ENCODE measurements at places on chromosomes 7 and 10. TPM values are rescaled to one million over a fixed set of nuclear protein-coding genes. Genes with fewer than 3 reads are reported as not detected.

PCDH15 gene
- total RNA-seq, result not detected

DRGX gene
- total RNA-seq, result not detected

KLF14 gene
- total RNA-seq, result not detected

PTPN20 gene
- 0.22 TPM for total RNA-seq

CLRN3 gene
- total RNA-seq, result not detected

PRPS1L1 gene
- total RNA-seq, result not detected

DNA sequence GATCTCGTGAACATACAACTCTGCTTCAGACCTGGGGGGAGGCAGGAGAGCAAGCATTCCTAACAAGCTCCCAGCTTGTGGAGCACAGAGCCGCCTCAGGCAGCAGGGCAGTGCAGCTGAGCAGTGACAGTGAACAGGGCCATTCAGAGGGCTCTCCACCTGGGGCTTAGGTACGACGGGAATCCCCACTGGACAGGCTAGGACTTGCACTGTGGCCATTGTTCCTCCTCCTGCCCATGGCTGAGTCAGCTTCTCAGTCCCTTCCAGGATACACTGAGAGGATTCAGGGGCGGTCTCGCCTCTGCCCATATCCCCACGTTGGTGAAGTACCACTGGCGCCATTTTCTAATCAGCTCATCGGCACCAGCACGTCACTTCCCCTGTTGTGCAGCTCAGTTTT lies 71.1 kb downstream of the FIGNL1 start:
- no peak for DNase-seq

- DNase-seq, result no peak
These were observed 17.7 kb downstream of the AGR2 start for GRCh38 chr7:16787127-16787526.

GRCh38 chr7:150941351-150942000 lies 36.6 kb downstream of the KCNH2 start:
- peak; percentile 3 for DNase-seq

- DNase-seq, result no peak
These were observed 6.5 kb downstream of the LBX1 start for GRCh38 chr10:101222683-101223273.

DNA sequence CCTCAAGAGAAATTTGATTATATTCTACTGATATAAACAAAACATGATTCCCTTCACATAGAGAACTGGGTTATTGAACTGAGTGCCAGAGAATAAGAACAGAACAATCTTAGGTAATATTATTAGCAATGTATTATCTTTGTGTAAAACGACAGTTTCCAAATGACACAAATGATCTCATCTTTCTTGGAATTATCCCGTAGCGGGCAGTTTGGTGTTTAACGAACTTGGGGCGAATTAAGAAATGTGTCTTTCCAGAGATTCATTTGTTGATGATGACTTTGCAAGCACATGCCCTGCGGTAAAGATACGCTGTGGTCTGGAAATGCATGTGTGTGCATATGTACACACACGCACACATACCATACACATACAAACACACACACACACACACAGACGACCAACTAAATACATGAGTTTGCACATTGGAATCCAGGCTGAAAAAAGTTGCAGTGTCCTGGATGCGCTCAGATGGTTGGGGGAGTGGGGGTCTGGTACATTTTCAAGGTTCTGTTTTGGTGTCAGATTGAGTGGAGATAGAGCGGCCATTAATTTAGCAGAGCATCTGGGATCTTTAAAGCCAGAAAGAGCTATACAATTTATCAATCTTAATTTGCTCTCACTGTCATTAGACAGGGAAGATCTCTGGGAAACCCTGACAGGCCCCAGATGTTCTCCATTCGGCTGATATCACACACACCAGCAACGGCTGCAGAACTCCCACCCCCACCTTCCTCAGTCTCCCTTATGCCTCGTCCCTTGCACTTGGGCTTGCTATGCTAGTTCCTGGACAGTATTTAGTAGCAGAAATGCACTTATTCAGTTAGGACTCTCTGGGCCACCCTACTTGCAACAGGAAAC lies 112.4 kb upstream of the FAM171A1 start:
- no peak for DNase-seq

DNA sequence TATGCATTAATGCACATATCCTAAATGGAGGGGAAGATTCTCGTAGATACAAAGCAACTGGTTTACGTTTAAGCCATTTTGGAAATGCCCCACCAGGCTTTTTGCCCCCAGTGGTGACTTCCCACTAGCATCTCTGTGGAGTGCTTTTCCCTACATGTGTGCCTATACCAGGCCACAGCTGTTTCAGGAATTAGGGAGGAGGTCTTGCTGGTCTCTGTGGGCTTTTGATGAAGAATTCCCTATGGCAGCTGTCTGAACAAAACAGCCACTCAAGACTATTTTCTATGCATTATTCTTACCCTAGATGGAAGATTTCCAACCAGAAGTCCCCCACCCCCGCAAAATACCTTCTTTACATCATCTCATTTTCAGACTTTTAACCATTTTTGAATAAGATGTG lies 52.0 kb upstream of the NMT2 start:
- no peak for DNase-seq

DNA sequence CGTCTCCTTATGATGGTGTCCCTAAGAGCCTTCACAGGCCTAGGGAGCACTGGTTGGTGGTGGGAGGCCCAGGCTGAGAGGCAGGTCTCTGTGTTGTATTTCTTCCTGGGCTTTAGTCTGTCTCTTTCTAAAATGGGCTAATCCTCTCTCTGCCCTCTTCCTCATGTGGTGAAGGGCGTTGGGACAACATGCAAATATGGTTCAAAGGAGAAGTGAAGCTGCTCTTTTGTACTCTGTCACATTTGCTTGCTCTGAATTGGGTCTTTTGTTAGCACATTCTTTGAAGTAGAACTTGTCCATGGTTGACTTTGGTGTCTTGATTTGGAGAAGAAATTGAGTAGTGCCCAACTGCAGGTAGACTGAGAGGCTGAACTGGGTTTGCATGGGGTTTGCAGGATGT lies 814 bp downstream of the HK1 start:
- no peak for DNase-seq

GRCh38 chr7:116788572-116789197 lies 73.7 kb upstream of the CAPZA2 start:
- no peak for DNase-seq

GRCh38 chr7:66634816-66635215 lies 6.1 kb downstream of the KCTD7 start:
- no peak for DNase-seq

- no peak for DNase-seq
These were observed 47.3 kb downstream of the CDHR3 start for GRCh38 chr7:106010331-106010730.

- no peak for DNase-seq
These were observed 554.8 kb downstream of the SORCS1 start for GRCh38 chr10:106609470-106610266.

- DNase-seq, result no peak
These were observed 134.7 kb upstream of the RNF32 start for GRCh38 chr7:156505876-156506275.

GRCh38 chr10:56351909-56352630 lies 9.0 kb downstream of the ZWINT start:
- no peak for DNase-seq

GRCh38 chr10:45144326-45145070 lies 143.8 kb downstream of the ZNF22 start:
- no peak for DNase-seq

GRCh38 chr10:128036746-128037543 lies 89.3 kb downstream of the MKI67 start:
- DNase-seq, result no peak

GRCh38 chr10:110804376-110804775 lies 67.4 kb upstream of the PDCD4 start:
- DNase-seq, result no peak
